Hepatocyte (in vitro differentiated cells): ENCODE measurements at places on chromosomes 1 and 21. TPM values are rescaled to one million over a fixed set of nuclear protein-coding genes. Genes with fewer than 3 reads are reported as not detected.
A peak's percentile ranks its signal among the peaks of the same experiment; 100 is the strongest.

DNA sequence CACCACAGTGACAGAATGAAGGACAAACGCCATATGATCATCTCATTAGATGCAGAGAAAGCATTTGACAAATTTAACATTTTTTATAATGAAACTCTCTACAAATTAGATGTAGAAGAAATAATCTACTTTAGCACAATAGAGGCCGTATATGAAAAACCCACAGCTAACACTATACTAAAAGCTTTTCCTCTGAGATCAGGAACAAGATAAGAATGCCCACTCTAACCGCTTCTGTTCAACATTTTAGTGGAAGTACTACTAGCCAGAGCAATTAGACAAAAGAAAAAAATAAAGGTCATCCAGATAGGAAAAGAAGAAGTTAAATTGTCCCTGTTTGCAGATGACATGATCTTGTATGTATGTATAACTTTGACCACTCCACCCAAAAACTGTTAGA, 109.7 kb downstream of the SLC35F3 start:
- H3K36me3 ChIP-seq = no peaks in the 10 kb centered on the region
- no peaks in the 10 kb centered on the region for H3K4me1 ChIP-seq
- DNase-seq = no peak
- H3K27ac ChIP-seq = no peak overlapping the region
- H3K27me3 ChIP-seq = no peaks in the 10 kb centered on the region

DNA sequence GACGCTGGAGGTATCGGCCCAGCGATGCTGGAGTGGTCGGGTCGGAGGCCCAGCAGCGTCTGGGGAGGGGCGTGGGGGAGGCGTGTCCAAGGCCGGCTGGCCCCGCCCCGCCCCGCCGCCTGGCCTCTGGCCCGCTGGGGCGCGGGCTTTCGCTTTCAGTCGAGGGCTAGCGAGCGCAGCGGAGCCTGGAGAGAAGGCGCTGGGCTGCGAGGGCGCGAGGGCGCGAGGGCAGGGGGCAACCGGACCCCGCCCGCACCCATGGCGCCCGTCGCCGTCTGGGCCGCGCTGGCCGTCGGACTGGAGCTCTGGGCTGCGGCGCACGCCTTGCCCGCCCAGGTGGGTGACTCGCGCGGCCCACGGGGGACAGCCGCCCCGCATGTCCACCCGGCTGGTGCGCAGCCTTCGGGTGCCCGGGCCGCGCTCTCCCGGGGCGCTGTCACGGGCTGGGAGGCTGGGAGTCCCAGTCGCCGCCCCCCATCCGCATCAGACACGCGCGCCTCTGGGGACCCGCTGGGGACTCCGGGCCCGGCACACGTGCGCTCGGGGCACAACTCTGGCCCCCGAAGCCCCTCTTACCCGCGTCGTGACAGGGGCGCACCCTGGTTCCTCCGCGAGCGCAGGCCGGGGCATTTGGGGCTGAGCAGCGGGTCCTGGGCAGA, at the start of gene TNFRSF1B:
TNFRSF1B (plus strand) TSS at position 158 of the 659 bp plus-strand sequence; CDS start at position 259, 101 bp downstream.
- peaks cover 7% of the 10 kb centered on the region for H3K27me3 ChIP-seq
- peak; percentile 75 for DNase-seq
- H3K4me1 ChIP-seq = peaks cover 7% of the 10 kb centered on the region
- H3K27ac ChIP-seq = no peak within 1 kb of the TSS
- H3K4me3 ChIP-seq = peak within 1 kb of the TSS; percentile 36

DNA sequence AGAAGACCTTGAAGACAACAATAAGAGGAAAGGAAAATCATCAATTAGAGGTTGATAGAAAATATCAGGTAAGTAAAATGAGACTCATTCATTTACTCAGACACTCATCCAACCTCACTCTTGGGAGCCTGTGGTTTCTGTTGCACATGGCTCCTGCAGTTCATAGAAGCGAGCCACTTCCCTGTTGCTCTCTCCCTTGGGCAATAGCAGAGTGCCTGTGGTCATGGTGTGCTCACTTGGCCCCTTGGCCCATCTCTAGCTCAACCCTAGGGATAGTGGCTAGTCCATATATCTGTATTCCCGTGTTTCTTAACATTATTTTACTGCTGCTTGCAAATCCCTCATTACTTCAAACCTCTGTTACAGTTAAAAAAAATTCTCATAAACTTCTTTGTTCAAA, 368.6 kb downstream of the PTPRC start:
- no peak overlapping the region for H3K27ac ChIP-seq
- H3K36me3 ChIP-seq = no peaks in the 10 kb centered on the region
- peaks cover 3% of the 10 kb centered on the region for H3K4me1 ChIP-seq
- no peak for DNase-seq

DNA sequence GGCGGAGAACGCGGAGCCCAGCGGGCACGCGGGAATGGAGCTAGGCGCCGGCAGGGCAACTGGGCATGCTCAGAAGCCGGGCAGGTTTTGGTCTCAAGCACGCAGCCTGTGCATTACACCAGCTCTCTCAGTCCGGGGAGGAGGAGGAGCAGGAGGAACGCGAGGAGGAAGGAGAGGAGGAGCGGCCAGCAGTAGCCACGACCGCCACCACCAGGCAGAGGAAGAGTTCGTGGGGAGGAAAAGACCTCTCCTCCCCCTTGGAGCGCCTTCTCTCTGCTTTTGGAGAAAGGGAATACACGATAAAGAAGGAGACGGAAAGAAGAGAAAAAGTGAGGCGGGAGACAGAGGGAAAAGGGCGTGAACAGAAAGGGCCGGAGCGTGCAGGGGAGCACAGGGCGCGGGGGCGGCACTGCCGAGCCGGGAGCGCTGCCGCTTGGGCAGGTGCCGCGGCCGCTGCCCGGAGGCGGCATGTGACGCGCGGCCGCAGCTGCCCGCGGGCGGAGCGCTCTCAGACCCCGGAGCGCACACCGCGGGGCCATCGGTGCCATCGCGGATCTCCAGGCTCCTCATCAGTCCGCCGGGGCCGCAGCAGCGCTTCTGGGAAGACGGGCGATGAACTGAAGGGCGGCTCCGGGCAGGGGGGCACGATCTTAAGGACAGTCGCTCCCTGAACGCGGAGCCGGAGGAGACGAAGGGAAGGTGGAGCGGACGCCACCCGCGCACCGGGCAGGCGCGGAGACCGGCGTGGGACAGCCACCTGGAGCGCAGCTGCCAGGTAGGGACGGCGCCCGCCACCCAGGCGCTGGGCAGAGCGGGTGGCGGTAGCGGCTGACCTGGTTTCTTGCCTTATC, at the start of gene CHRM3:
CHRM3 (plus strand) TSS at position 116 of the 851 bp plus-strand sequence. CDS start 520,884 bp downstream, outside the sequence.
- H3K4me3 ChIP-seq = peak within 1 kb of the TSS; percentile 63
- H3K36me3 ChIP-seq = no peaks in the 10 kb centered on the region
- H3K4me1 ChIP-seq = peaks cover 5% of the 10 kb centered on the region
- DNase-seq = peak; percentile 75

DNA sequence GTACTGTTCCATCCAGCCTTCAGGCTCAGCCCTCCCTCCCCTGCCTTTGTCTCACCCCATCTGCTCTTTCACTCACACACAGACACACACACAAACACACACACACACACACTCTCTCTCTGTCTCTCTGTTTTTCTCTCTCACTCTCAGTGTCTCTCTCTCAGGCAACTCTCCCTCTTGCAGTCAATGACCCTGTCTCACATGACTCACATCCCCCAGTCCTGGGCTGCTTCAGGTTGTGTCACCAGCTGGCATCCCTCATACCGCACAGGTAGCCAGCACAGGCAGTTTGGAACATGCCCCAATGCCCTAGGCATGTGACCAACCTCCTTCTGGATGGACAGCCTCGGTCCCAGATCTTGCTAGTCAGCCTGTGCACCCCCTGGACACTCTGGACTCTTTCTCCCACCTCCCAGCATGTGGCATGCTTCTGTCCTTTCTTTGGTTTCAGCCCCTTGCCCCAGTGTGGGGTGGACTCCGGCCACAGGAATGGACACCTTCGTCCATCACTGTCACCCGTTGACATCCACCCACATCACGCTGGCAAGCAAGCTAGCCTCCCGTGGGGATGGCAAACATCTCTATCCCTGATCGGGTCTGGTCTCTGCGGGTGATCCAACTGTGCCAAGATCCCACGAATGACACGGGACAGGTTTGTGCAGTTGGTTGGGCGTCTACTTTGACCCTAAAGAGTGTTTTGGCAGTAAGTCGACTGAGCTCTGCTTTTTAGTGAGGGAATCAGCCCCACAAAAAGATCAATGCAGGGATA, 23.4 kb upstream of the FCGR2A start:
- no peak overlapping the region for H3K27ac ChIP-seq
- no peaks in the 10 kb centered on the region for H3K36me3 ChIP-seq
- no peaks in the 10 kb centered on the region for H3K4me1 ChIP-seq
- no peak overlapping the region for H3K4me3 ChIP-seq
- DNase-seq = no peak

DNA sequence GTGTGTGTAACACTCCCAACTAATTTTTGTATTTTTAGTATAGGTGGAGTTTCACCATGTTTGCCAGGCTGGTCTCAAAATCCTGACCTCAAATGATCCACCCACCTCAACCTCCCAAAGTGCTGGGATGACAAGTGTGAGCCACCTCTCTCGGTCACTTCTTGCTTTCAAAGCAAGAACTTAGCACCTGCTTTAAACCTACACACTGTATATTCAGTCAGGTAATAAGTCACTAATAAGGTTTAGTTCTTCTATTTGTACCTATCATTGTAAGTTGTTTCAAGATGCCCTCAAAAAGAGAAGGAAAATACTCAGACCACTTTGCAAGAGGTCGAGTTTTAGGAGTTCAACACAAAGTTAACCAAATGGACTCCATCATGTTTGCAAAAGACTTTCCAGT, 431.3 kb downstream of the MRPL39 start:
- H3K27ac ChIP-seq = no peak overlapping the region
- no peak for DNase-seq
- no peaks in the 10 kb centered on the region for H3K27me3 ChIP-seq
- no peaks in the 10 kb centered on the region for H3K4me1 ChIP-seq
- no peaks in the 10 kb centered on the region for H3K36me3 ChIP-seq

DNA sequence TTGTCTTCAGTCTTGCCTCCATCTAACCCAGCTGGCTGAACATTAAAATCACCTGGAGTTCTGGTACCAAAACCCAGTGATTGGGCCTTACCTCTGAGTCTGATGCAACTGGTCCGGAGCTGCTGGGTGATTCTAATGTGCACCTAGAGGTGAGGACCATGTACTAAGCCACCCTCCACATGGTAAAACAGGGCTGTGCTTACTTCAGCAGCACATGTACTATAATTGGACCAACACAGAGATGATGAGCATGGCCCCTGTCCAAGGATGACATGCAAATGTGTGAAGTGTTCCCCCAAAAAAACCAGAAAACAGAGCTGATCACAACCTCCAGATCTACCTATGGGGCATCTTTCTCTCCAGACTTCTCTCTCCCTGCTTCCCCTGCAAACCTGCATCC, 37.0 kb downstream of the ELK4 start:
- peaks cover 10% of the 10 kb centered on the region for H3K4me1 ChIP-seq
- DNase-seq = no peak
- no peak overlapping the region for H3K4me3 ChIP-seq
- no peak overlapping the region for H3K27ac ChIP-seq
- H3K27me3 ChIP-seq = no peaks in the 10 kb centered on the region

PPIE gene
- total RNA-seq = 35.5 and 42.6 TPM in 2 replicates

DNA sequence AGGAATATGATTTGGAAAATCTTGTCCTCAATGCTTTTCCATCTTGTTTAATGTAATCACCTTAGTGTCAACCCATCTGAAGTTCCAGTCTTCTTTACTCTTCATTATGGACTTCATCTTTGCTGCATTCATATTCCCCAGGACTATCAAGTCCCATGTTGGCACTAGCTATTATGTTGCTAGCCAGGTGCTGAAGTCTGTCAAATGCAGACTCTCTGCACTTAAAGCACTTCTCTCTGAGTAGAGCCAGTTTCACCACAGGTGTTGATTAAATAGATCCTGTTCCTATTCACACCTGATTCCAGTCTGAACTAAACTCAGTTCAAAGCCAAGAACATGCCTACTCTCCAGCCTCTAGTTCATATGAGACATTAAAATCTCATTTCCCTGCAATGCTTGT, 75.0 kb upstream of the PKN2 start:
- no peak overlapping the region for H3K27ac ChIP-seq
- H3K4me3 ChIP-seq = no peak overlapping the region
- H3K4me1 ChIP-seq = peaks cover 3% of the 10 kb centered on the region
- DNase-seq = no peak

TMEM52 gene
- total RNA-seq = 3.6 and 5.8 TPM in 2 replicates

IL6R gene
- total RNA-seq = 35.1 and 58.0 TPM in 2 replicates

GRCh38 chr21:34042735-34043134, 30.6 kb upstream of the MRPS6 start:
- no peak overlapping the region for H3K4me3 ChIP-seq
- no peaks in the 10 kb centered on the region for H3K4me1 ChIP-seq
- no peaks in the 10 kb centered on the region for H3K36me3 ChIP-seq
- H3K27ac ChIP-seq = no peak overlapping the region
- DNase-seq = no peak

DNA sequence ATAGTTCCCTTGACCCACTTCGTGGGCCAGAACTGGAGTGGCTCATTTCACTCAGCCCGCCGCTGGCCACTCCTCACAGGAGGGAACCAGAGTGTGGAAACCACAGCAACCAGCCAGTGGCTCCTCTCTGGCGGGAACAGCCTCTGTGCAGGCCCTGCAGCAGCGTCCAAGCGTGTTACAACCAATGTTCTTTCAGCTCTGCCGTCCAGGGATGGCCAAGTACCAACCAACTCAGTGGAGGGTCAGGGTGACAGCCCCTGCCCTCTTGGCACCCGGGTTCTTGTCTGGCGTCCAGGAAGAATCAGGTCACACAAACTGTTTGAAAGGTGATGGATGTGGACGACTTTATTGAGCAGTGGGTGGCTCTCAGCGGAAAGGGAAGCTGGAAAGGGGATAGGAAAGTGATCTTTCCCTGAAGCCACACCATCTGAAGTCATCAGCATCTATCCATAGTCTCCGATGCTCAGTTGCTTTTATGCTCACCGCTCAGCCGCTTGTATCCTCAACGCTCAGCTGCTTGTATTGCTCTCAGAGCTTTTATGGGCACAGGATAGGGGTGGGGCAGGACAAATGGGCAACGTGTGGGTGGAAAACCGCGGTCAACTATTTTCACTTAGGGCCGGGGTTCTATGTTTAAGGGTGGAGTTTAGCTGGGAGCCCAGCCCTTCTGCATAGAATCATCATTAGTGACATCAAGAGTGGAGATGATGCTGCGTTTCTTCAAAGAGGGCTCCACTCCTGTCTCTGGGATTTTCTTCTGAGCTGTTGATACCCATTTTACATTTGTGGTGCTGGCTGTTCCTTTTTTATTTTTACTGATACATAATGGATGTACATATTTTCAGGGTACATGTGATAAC, 250.2 kb downstream of the RRAGC start:
- H3K36me3 ChIP-seq = no peaks in the 10 kb centered on the region
- H3K27me3 ChIP-seq = no peaks in the 10 kb centered on the region
- H3K4me3 ChIP-seq = no peak overlapping the region
- H3K27ac ChIP-seq = no peak overlapping the region
- H3K4me1 ChIP-seq = no peaks in the 10 kb centered on the region

RGSL1 gene
- not detected in 2 replicates for total RNA-seq

SYDE2 gene
- 12.8 and 14.9 TPM in 2 replicates for total RNA-seq

GRCh38 chr21:41168391-41169257, 664 bp downstream of the BACE2 start:
- H3K27ac ChIP-seq = peak overlapping the region; percentile 68
- H3K4me1 ChIP-seq = peaks cover 12% of the 10 kb centered on the region
- no peaks in the 10 kb centered on the region for H3K36me3 ChIP-seq
- H3K27me3 ChIP-seq = no peaks in the 10 kb centered on the region
- peak; percentile 66 for DNase-seq

CHD1L gene
- total RNA-seq = 31.1 and 41.6 TPM in 2 replicates
